ENCODE measurements at places on chromosomes 16 and 17.

DNA sequence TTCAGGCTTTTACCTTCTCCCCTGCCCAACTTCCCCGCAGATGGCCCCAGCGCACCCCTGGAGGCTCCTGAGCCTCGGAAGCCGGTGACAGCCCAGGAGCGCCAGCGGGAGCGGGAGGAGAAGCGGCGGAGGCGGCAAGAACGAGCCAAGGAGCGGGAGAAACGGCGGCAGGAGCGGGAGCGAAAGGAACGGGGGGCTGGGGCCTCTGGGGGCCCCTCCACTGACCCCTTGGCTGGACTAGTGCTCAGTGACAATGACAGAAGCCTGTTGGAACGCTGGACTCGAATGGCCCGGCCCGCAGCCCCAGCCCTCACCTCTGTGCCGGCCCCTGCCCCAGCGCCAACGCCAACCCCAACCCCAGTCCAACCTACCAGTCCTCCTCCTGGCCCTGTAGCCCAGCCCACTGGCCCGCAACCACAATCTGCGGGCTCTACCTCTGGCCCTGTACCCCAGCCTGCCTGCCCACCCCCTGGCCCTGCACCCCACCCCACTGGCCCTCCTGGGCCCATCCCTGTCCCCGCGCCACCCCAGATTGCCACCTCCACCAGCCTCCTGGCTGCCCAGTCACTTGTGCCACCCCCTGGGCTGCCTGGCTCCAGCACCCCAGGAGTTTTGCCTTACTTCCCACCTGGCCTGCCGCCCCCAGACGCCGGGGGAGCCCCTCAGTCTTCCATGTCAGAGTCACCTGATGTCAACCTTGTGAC lies 3.6 kb downstream of the MAPK7 start:
- DNase-seq: no peak

DNA sequence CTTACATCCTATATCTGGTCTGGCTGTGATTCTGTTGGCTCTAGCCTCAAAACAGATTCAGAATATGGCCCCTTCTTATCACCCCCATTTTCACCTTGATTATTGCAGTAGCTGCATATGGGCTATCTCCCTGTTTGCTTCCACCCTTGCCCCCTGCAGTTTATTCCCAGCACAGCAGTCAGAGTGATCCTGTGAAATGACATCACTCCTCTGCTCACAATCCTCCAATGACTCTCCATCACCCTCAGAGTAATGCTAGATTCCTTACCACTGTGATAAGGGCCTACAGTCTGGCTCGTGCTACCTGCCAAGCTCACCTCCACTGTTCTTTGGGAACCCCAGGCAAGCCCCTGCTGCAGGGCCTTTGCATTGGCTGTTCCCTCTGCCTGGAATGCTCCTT lies 92.5 kb downstream of the ASIC2 start:
- DNase-seq: no peak

DNA sequence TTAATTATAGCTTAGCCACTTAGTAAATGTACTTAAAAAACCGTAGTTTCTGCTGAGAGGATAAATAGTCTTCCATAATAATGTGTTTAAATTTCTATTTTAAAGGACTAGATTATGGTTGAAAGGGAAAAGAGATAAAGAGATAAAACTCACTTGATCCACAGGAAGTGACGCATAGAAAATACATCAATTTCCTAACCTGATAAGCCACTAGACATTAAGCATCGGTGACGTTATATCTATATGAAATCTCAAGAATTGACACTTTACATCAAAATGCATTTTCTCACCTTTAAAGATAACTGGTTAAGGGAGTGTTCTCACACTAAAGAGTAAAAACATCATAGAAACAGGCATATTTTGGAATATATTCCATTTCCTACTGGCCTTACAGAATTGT lies 5.8 kb downstream of the FBXO47 start:
- DNase-seq: no peak

DNA sequence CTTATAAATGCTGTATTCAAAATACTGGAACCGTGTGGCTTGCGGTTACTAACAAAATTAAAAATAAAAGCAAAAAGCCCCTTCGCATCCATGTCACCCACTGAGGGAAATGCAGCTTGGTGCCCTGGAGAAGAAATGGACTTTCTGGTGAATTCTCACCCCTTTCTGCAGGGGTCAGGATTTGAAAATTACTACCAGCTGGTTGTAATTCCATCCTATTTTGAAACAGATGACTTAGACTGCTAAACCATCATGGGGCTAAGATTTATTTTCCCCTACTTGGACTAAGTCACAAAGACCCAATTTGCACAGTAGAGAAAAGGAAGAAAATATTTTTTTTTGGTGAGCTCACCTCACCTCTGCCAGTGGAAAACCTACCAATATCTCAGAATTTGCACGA lies 111.4 kb upstream of the MYOCD start:
- no peak for DNase-seq

- DNase-seq: no peak
Observed at GRCh38 chr17:50354776-50355175, 8.8 kb downstream of the XYLT2 start.
